ENCODE measurements at places on chromosomes 7 and 10.

DNA sequence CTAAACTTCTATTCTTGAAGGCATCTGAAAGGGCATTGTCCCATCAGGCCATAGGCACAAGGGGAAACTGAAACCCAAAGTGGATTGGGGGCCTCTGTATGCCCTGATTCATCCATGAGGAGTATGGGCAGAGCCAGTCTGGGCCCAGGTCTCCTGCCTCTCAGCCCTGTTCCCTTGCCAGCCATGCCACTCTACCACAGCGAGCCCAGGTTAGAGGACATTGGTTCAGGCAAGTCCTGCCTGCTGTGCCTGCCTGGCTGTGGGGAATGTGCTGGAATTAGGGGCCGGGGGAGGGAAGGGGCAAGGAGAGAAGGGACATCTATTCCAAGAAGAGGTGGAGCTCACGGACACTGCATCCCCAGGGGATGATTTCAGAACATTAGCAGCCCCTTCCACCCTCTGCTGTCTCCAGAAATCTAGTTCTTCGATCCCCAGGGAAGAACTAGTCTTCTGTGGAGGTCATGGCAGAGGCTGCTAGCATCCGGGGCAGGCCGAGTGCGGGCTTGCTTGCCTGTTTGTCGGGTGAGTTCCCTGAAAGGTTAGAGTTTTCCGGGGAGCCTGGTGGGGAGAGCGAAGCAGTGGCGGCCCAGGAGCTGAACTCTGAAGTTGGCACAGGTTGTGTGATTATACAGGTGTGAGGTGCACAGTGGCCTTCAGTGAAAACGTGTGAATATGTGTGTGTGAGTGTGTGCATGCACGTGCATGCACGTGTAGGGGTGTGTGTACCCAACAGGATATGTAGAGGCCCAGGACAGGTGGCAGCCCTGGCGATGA lies 37.8 kb downstream of the TBATA start:
- DNase-seq = no peak

DNA sequence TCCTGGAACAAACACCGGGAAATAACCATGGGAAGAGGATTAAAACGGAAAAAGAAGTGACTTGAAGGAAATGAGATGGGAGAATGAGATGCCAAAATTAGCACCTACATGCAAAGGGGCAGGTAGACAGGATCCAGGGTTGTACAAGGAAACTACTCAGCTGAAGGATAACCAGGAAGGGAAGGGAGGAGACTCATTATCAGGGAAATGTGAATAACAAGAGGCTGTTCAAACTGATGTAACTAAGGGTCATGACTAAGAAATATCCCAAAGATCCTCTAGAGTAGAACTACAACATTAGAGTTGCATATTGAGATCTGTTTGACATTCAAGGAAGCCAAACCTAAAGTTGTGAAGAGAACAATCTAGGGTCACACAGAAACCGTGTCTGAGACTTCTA lies 166.2 kb upstream of the SP8 start:
- no peak for DNase-seq

DNA sequence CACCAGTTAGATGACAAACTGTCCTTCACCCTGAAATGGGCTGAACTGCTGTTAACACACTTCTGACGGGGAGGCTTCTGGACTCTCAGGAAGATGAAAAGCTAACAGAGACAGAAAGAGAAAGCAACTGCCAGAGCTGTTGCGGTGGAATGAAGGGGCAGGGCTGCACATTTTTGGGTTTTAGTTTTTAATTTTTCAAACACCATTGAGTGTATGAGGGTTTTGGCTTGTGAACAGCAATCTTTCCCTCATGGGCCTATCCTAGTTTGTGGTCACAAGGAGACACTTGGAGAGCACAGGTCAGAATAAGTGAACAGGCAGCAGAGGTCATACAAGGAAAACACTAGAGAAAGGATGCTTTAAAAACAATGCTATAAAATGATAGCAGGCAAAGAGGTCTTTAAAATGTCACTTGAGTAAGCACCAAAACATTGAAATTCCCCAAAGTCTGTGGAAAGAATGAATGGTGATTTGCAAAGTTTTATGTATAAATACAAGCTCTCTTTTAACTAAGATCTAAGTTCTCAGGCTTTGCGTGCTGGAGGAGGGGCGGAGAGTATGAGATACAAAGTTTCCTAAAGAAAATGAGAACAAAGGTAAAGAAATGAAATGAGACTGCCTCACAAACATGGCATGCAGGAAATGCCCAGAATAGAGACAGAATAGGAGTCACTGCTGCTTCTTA lies 101.4 kb upstream of the GLI3 start:
- DNase-seq = no peak

- DNase-seq = no peak
Measured at GRCh38 chr10:60295028-60295937, 94.4 kb downstream of the ANK3 start.

DNA sequence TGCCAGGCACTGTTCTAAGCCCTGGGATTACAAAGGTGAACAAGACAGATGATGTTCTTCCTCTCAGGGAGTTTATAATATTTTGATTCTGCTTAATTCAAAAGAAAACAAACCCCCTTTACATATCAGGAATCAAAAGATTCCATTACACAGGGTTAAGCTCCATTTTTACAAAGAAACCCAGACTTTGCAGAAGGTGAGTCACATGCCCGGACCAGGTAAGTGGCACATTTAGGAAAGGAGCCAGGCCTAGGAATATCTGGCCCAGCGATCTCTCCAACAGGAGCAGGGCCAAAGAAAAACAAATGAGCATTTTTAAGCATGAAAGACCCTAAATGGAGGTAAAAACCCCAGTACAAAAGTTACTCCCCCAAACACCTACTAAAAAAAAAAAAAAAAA lies 1.1 kb downstream of the STN1 start:
- peak; percentile 26 for DNase-seq

DNA sequence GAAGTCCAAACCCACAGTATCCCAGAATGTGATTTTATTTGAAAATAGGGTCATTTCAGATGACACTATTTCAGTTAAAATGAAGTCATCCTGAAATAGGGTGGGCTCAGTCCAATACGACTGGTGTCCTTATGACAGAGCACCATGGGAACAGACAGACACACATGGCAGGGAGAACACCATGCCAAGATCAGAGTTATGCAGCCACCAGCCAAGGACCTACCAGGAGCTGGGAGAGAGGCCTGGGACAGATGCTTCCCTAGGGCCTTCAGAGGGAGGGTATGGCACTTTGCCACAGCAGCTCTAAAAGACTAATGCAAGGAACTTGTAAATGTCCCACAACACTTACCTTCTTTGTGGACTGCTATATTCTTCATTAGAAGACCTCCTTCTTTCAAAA lies 226.5 kb downstream of the NEBL start:
- no peak for DNase-seq

DNA sequence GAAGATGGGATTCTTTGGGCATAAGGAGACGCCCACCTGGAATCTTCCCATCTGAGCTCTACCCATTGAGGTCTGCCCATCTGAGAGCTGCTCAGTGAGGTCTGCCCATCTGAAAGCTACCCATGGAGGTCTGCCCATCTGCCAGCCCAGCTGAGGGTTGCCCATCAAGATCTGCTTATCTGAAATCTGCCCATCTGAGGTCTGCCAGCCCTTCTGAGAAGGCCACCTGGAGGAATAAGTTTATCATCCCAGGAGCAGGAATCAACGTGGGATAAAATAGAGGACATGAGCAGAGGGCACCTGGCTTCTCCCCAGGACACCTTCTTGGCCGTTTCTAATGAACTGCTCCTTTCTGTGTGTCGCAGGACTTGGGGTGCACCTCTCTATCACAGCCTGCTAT lies 35.3 kb upstream of the PDZD8 start:
- no peak for DNase-seq

- DNase-seq = no peak
Measured at GRCh38 chr7:153473185-153473584, 579.0 kb upstream of the DPP6 start.

- no peak for DNase-seq
Measured at GRCh38 chr7:82382276-82382675, 61.3 kb downstream of the CACNA2D1 start.

- DNase-seq = no peak
Measured at GRCh38 chr10:20976891-20977290, 79.8 kb upstream of the NEBL start.

DNA sequence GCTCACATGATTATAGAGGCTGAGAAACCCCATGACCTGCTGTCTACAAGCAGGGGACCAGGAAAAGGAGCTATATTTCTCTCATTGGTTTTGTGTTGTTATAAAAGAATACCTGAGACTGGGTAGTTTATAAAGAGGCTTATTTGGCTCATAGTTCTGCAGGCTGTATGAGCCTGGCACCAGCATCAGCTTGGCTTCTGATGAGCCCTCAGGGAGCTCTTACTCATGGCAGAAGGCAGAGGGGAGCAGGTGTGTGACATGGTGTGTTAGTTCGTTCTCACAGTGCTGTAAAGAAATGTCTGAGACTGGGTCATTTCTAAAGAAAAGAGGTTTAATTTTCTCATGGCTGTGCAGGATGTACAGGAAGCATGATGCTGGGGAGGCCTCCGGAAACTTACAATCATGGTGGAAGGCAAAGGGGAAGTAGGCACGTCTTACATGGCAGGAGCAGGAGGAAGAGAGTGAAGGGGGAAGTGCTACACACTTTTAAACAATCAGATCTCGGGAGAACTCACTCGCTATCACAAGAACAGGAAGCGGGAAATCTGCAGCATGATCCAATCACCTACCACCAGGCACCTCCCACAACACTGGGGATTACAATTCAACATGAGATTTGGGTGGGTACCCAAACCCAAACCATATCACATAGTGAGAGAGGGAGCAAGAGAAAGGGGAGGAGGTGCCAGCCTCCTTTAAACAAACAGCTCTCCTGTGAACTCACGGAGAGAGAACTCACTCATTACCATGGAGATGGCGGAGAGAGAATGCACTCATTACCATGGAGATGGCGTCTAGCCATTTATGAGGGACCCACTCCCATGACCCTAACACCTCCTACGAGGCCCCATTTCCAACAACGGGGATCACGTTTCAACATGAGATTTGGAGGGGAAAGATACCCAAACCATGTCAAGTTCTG lies 133.4 kb downstream of the JCAD start:
- DNase-seq = no peak

GRCh38 chr7:143235561-143235960 lies 13.7 kb downstream of the TAS2R40 start:
- DNase-seq = no peak

- DNase-seq = no peak
Measured at GRCh38 chr10:123649676-123650075, 16.5 kb upstream of the GPR26 start.

DNA sequence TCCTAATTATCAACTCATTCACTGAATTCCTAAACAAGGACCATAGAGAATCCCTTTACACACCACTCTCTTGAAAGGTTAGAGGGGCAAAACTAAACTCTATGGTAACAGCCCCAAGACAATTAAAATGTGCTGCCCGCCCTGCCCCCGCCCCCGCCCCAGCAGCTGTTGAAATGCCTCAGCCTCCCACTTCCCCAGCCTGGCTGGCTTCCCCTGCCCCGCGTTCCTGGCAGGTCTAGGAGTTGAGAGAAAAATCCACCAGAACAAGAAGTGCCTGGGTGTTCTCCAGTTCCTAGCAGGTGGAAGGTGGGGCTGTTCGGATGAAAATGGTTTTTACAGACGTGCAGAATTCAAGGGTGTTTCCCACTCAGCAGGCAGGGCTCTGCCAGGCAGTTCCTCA lies 109.5 kb upstream of the ZEB1 start:
- DNase-seq = no peak

DNA sequence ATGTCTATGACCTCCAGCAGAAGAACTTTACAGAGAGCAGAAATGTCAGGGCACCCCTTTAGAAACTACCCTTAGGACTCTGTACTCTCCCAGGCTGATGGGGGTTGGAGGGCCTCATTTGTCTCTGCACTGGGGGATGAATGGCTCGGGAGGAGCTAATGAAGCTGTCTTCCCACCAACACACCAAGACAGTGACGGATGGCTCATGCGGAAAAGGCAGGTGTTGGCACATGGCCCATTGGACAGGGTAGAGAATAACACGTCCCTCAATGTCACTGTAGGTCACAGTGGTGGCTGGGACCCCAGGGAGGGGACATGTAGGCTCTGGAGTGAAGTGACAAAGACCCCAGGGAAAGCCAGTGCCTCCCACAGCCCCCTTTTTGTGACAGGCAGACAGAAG lies 64.0 kb upstream of the PCBD1 start:
- no peak for DNase-seq

GRCh38 chr10:12435348-12435747 lies 86.0 kb downstream of the CAMK1D start:
- DNase-seq = no peak

GRCh38 chr7:66207540-66207939 lies 2.4 kb downstream of the TPST1 start:
- DNase-seq = no peak

GRCh38 chr10:7634142-7634894 lies 32.4 kb downstream of the ITIH5 start:
- no peak for DNase-seq

GRCh38 chr7:118311121-118311836 lies 86.8 kb downstream of the ANKRD7 start:
- no peak for DNase-seq

DNA sequence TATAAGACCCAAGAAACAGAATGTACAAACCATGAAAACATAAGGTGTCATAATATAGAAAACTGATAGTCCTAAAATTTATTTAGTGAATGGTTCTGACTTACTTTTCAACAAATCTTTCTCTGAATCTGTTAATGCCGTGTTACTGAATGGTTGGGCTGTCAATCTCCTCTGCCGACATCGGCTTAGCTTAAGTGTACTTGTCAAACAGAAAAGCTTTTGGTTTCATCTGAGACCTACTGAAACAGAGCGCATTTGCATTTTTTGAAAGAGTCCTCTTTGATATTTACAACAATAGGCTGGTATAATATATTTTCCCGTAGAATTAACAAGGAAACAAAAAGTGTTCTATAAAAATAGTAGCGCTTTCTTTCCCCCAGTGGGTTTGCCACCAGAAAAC lies 120.9 kb upstream of the ZNF804B start:
- no peak for DNase-seq

- DNase-seq = no peak
Measured at GRCh38 chr10:86164960-86165630, 201.5 kb downstream of the GRID1 start.

DNA sequence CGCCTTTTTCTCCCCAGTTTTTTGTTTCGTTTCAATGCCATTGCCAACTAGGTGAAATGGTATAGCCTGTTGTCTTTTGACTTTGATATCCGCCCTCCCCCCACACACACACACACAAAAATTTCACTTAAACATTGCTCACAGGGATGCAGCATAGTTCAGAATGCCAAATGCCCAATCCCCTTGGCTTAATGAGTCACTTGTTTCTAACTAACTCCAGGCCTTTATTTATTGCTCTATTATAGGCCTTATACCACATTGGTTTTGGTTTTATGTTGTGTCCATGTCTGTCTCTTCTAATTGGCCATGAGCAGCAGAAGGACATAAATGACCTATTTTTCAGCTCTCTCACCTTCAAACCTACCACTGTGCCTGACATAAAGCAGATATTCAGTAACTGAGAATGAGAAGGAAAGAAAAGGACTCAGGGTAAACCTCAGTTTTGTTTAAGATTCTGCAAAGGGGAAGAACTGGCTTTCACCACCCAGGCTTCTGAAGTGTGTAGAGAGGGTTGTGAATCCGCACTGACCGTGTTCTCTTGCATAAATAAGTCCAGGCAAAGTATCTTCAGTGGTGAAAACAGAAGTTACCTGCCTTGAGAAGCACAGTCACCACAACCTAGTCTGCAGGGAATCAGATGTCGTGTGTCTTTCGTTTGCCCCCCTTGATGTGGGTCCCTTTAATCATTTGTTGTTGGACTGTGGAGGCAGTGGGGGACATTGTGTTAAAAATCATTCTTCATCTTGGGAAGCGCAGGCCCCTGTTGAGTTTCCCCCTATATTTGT lies 139.8 kb downstream of the CELF2 start:
- DNase-seq = no peak

GRCh38 chr10:79056736-79057391 lies 11.9 kb upstream of the ZMIZ1 start:
- no peak for DNase-seq

Data from activated CD4-positive, alpha-beta T cell treated with anti-CD3 and anti-CD28 coated beads for 4 hours (primary cell).